ENCODE measurements at places on chromosomes 5 and 9.

DNA sequence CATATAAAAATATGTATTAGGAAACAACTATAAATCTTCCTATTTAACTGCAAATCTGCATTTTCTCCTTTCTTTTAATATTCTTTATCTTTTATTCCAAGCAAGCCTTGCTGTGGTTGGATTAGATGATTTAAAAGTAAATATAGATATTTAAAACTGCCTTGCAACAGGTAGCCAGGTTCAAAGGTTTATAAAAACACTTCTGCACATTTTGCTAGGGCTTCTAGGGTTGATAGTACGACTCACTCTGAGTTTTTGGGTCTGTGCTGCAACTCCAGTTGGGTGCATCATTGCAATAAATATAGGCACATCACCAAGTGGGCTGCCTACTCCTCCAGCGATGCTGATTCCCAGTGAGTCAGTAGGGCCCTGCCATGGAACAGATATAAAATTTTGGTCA lies 167.7 kb downstream of the MPDZ start:
- DNase-seq = no peak

GRCh38 chr9:121383715-121384114 lies 13.7 kb upstream of the STOM start:
- no peak for DNase-seq

GRCh38 chr9:119500072-119500771 lies 131.0 kb upstream of the BRINP1 start:
- DNase-seq = no peak

- no peak for DNase-seq
Measured at GRCh38 chr9:125971050-125971449, 223.9 kb downstream of the PBX3 start.

DNA sequence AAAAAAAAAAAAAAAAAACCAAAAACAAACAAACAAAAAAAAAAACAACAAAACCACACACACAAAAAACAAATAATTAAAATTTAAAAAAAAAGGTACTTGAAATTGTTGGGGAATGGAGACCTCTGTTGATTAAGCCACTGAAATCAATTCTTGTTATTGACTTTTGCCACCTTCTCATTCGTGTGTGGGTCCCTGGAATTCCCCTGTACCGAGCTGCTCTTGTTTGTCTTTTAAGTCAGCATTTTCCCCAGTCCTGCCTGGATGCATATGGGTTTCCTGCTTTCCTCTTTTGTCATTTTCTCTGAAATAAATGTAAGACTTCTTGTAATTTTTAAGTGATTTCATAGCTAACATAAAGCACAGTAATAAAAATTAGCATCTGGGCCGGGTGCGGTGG lies 45.5 kb downstream of the GPBP1 start:
- DNase-seq = no peak

GRCh38 chr5:172444626-172445365 lies 9.5 kb downstream of the SH3PXD2B start:
- DNase-seq = no peak

- DNase-seq = no peak
Measured at GRCh38 chr5:150106674-150107426, 20.5 kb upstream of the CSF1R start.

DNA sequence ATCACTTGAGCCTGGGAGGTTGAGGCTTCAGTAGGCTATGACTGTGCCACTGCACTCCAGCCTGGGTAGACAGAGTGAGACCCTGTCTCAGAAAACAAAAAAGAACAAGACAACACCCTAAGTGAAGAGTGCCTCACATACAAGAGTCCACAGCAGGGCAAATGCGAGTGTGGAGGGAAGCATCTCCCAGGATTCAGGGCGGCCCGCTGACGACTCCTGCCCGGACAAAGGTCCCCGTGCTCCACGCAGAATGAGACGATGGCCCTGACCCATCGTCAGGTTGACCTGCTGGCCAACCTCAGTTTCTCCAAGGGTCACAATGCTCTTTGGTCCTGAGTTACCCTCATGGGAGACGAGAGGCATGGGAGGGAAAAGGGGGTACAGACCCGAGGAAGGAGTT lies 18.3 kb downstream of the MRNIP start:
- no peak for DNase-seq

- no peak for DNase-seq
Measured at GRCh38 chr5:72179816-72180440, 72.7 kb downstream of the MAP1B start.

DNA sequence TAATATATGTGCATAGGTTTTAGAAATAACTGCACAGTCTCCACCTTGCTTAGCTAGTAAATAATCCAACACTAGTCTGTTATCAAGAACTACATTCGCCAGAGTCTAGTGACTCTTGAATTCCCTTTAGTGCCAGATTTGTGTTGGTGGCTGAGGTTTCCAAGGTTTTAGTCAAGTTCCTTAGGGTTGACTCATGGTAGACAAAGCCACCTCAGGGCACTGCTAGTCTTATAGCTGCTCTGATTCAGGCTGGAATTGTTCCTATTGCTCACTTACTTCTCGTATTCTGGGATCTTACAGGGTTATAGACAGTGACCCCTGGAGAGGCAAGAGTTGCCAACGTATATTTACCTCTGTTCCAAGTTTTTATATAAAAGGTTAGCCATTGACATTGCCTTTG lies 1369.8 kb upstream of the CDH9 start:
- DNase-seq = no peak

- DNase-seq = no peak
Measured at GRCh38 chr9:113668061-113668460, 204.5 kb downstream of the RGS3 start.

DNA sequence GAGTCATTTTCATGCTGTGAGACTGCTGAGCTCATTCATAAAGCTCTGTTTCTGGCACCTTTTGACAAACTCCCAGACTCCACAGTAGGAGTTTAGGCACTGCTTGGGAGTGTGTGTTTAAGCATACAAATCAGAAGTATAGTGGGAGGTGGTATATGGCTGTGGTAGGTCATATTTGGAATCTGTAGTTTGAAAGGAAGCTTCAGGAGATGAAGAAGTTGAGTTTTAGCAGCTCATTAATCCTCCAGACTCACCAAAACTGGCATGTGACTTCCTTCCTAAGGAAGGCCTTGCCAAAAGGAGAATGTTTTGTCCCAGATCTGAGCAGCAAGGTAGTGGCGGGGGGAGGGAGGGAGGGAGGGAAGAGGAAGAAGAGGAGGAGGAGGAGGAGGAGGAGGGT lies 52.8 kb downstream of the SAXO1 start:
- DNase-seq = no peak

- DNase-seq = no peak
Measured at GRCh38 chr9:121861501-121862180, 210.2 kb downstream of the DAB2IP start.

DNA sequence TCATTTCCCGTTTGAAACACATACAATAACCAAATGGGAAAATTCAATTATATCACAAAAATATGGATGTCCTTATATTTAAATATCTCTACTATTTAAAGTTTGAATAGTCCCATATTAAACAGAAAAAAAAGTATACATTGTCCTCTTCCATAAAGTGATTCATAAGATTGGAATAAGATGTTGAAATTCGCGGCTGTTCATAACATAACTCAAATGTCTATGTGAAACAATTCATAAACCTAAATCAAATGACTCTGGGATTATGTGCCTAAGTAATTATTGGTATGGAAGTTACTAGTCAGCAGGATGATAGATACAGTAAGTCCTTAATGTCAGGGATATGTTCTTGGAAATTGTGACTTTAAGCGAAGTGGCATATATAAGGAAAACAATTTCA lies 3.9 kb upstream of the EFNA5 start:
- DNase-seq = no peak

DNA sequence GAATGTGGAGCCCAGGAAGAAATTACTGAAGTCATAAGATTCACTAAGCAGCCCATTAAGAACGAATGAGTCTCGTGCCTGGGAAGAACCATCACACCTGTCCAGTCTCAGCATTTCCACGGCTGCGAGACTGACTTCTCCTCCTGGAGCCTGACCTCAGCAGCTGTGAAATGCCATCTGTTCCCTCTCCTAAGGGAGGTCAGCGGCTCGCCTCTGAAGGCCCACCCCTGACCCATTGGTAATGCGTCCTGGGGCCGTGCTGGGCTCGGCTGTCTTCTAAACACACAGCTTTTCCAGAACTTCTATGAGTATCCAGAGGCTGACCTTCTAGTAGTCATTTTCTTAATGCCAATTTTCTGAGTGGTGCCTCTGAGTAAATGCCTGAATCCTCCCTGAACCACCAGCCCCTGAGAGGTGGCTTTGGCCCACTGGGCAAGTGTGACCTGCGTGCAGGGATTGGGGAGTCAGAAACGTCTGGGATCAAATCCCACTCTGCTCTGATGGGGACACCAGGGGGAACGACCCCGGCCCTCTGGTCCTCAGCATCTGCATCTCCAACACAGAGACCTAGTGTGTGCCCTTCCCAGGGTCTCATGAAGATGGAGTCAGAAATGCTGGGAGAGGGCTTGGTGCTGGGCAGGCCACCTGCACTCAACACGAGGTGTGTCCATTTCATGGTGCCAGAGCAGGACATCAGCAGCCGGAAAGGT lies 5.7 kb downstream of the SLC6A3 start:
- no peak for DNase-seq

DNA sequence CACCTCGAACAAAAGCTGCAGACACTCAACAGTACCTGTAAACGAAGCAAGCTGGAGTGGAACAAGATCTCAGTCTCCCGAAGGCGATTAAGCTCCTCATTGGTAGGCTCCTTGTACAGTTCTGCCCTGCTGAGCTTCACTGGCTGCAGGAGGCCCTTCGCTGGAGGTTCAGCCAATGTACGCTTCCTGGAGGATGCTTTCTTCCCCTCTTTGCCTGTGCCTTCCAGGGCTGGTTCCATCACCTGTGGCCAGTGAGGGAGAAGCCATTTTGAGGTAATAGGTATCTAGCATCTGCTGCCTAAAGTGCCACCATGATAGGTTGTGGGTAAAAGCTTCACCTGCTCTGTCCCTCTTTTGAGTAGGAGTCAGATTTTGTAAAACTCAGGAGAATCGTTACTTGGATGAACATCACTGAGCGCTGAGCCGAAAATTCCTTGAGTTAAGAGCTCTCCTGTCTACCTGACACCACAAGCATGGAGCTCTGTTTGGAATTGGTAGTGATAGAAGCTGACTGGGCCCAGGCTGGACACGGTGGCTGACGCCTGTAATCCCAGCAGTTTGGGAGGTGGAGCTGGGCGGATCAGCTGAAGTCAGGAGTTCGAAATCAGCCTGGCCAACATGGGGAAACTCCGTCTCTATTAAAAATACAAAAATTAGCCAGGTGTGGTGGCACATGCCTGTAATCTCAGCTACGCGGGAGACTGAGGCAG lies 1.4 kb downstream of the NOL6 start:
- no peak for DNase-seq

- DNase-seq = no peak
Measured at GRCh38 chr5:107860044-107860443, 189.3 kb upstream of the EFNA5 start.

GRCh38 chr5:109959652-109960051 lies 269.9 kb downstream of the MAN2A1 start:
- DNase-seq = no peak

- DNase-seq = no peak
Measured at GRCh38 chr5:64612344-64612961, 77.8 kb upstream of the SHISAL2B start.

GRCh38 chr9:137296670-137297664 lies 5.1 kb downstream of the NRARP start:
- DNase-seq = no peak

GRCh38 chr5:138369706-138370105 lies 17.2 kb downstream of the KDM3B start:
- DNase-seq = no peak

DNA sequence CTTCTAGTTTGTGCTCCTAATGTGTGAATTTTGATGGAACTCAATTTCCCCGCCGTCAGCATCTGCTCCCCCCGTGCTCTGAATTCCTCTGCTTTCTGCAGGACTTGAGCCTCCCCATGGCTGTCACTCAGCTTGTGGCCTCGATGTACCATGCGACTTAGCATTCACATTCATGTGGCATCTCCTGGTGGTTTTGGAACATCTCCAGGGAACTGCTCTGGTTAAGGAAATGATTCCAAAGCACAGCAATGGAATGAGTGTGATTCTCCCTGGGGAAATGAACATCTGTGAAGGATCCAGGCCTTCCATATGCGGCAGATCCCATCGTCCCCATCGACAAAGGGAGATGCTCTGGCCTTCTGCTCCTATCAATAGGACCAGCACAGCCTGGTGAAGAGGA lies 119.0 kb downstream of the ENTREP1 start:
- no peak for DNase-seq

GRCh38 chr9:4306066-4306776 lies 6.4 kb upstream of the GLIS3 start:
- no peak for DNase-seq

DNA sequence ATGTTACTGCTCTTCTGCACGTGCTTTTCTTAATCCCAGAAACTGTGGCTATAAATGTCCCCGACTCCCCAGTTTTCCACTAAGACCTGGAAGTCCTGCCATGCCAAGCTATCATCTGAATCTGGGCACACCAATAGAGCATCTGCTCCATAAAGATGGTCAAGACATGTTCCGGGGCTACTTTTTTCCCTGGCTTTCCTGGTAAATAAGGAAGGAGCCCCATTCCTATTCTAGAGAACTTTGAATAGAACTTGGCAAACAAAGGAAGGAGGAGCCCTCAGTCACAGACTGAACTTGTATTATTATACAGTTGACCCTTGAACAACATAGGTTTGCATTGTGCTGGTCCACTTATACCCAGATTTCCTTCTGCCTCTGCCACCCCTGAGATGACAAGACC lies 182.9 kb downstream of the CCDC192 start:
- no peak for DNase-seq

DNA sequence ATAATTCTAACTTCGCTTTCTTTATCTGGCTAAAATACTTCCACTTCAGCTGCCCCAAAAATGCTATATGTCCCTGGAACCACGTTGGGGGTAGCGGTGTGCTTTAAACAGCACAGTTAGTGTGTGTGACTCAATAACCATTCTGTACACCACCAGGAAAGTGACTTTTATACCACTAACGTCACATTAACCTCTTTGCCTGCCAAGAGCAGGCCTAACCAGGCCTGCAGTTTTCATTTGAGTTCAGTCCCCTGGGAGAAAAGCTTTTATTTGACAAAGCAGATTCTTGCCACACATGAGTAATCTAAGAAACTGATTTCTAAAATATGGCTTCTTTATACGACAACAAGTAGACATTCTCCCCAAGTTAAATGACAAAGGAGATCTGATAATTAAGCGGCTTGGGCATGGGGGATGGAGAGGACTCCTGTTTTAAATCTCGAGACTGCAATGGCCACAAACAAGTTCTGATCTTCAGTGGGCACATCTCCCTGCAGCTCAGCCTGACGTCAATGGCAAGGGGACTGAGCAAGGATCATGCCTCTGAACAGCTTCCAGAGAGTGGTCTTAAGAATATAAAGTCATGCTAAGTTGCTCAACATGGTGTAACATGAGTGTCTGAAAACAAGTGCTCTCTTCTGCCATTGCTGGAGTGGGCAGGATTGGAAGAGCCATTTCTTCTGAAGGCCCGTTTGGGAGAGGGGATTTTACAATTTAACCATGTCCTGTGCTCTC lies 91.8 kb downstream of the GLIS3 start:
- DNase-seq = no peak

- no peak for DNase-seq
Measured at GRCh38 chr5:148810823-148811222, 15.6 kb upstream of the ADRB2 start.

GRCh38 chr9:5799314-5799713 lies 33.6 kb downstream of the ERMP1 start:
- DNase-seq = no peak

Data from T-helper 9 cell (primary cell).